ENCODE measurements at places on chromosomes 11 and 22. TPM values are rescaled to one million over a fixed set of nuclear protein-coding genes. Genes with fewer than 3 reads are reported as not detected.

The RTN4RL2 gene
- 0.64 TPM for total RNA-seq

The SLC37A2 gene
- total RNA-seq = 1.5 TPM

The MRGPRX4 gene
- not detected for total RNA-seq

The C11orf86 gene
- total RNA-seq = not detected

The XKR3 gene
- total RNA-seq = not detected

The OR2AG2 gene
- total RNA-seq = 0.43 TPM

The KCNQ1OT1 gene
- 1.5 TPM for total RNA-seq

The TRIM3 gene
- total RNA-seq = 33.8 TPM

The OR52N5 gene
- total RNA-seq = not detected

The TMEM135 gene
- 18.4 TPM for total RNA-seq

The MMP11 gene
- total RNA-seq = 7.6 TPM

The PTPRCAP gene
- 26.6 TPM for total RNA-seq

The GTSE1 gene
- total RNA-seq = not detected

Data from ascending aorta (tissue), 2 donors.